Stimulated activated CD8-positive, alpha-beta memory T cell treated with anti-CD3 and anti-CD28 coated beads, Interleukin-15, amount 100 ng/mL, for 1 hour (primary cell): ENCODE measurements at places on chromosomes 11 and 22.

- no peak for DNase-seq
These were observed 92.0 kb downstream of the LARGE1 start for GRCh38 chr22:33828302-33828701.

DNA sequence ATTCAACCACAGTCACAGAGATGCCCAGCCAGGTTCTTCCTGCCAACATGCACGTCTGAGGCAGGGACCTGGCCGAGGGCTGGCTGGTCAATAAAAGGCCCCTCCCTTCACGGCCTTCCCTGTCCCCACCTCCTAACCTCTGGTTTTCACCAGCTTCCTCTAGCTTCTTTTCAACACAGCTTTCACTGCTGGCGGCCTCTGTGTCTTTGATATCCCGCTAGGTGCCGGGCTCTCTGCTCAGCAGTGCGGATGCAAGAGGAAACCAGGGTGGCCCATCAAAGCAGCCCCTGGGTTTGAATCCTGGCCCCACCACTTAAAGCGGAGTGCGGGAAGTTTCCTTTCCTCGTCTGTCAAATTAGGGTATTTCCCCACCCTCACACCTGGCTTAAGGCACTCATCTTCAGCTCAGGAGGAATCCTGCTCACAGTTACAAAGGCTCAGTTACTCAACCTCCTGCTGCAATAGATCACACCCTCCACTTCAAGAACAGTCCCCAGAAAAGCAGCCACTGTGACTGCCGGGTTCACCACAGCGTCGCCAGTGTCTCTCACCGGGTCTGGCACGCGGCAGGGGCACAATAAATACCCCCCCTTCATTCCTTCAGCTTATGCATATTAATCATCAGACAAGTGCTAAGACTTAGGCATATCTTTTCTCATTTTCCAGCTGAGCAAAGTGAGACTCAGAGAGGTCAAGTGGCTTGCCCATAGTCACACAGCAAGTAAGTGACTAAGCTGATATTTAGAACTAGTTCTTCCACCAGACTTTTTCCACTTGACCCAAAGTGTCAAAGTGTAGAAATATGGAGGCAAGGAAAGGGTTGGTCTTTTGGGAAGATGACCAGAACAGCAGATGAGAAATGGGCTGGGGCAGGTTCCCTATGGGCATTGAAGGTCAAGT, 45.7 kb downstream of the TXN2 start:
- peak; percentile 37 for DNase-seq

- no peak for DNase-seq
These were observed 15.4 kb upstream of the ST14 start for GRCh38 chr11:130144141-130144540.

DNA sequence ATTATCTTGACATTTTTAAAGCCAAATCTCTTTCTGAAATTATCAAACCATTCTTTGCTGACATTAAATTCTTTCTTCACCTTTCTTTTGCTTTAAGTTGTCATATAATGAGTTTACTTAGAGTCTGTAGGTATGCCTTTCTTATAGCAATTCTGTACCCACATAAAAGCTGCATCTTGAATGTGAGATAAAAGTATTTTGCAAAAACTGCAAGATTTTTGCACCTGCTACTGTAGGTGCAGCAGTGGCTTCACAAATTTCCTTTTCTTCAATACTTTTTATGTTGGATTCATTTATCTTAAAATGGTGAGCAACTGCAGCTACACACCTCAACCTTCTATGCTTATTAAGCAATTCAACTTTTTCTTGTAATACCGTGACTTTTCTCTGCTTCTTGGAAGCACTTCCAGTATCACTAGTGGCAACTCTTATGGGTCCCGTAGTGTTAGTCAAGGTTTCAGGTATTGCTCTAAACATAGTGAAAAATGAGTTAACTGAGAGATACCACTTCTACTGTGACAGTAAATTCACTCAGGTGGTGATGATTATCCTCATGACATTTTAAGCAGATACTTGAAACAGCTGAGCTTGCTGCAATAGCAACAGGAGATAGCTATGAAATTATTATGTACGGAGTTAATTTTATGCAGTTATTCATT, 18.8 kb downstream of the ZFP91 start:
- no peak for DNase-seq

- DNase-seq, result no peak
These were observed 1.6 kb downstream of the RNASEH2C start for GRCh38 chr11:65718964-65719492.

GRCh38 chr22:45603619-45604018, 68.0 kb upstream of the ATXN10 start:
- no peak for DNase-seq

DNA sequence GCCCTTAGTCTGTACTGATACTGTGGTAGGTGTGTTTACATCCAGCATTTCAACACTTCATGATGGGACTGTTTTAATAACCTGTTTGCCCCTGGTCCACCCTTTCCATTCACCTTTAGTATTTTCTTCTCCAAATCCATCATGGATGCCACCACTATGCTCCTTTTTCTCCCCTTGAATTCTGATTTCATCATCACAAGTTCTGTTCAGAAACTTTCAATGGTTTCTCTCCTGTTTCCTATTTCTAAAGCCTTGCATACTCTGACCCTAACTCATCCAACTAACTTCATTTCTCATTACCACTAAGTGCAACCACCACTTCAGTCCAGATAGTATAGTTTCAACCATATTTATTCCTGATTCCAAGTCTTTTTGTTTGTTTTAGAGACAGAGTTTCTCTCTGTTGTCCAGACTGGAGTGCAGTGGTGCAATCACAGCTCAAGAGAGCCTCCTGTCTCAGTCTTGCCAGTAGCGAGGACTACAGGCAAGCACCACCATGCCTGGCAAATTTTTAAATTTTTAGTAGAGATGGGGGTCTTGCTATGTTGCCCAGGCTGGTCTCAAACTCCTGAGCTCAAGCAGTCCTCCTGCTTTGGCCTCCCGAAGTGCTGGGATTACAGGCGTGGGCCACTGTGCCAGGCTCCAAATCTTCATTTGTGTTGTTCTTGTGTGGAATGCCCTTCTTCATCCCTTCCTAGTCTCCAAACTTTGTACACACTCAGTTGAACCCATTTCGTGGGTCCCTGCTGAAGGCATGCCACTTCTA, 1.2 kb upstream of the LIN7C start:
- no peak for DNase-seq

GRCh38 chr11:68641880-68642279, 42.5 kb upstream of the GAL start:
- no peak for DNase-seq

DNA sequence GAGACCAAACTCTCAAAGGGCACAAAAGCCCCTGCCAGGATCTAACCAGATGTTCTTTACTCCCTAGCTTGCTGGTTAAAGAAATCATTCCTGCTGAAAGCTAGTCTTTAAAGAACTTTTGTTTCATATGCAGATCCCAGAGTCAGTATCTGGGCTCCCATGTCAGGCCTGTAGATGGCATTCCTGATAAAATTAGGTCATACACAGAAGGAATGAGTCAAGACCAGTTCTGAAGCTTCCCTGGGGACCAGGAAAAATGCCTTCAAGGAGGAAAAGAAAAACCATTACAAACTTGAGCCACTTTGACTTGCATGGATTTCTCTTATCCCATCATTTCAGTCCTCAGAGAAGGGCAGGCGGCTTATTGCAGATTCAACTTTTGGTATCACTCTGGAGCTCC, 5.9 kb downstream of the DBX1 start:
- DNase-seq, result no peak

DNA sequence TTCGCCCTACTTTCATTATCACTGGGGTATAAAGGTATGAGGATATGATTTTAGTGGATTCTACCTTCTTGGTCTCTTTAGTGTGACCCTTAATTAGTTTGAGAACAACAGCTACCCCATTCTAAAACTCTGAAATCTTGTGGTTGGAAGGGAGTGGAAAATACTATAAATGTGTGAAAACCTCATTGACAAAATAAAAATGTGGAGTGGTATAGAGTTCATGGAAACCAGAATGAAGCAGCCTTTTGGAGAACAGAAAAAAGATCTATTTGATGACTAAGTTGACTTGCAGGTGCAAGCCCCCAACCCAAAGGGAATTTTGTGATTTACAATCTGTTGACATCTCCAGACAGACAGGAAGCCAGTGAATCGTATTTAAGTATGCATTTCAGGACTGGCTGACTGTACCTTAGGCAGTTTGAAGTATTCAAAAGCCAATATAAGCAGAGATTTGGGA, 75.8 kb downstream of the GAS2 start:
- no peak for DNase-seq

DNA sequence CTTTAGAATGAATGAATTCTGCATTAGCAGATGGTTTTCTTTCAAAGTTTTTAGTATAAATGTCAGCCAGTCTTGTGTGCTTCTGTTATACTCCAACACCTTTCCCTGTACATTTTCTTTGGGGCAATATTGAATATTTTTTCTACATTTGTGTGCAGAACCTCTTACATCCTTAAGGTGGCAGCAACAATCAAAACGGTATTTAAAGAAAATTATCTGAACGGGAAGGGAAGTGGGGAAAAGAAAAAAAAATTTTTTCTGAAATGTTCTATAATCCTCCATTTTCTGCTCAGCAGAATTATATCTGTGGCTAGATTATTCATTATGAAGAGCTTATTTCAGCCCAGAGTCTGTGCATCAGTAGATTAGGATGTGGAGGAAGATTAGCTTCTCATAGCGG, 347.3 kb upstream of the RAG2 start:
- no peak for DNase-seq

DNA sequence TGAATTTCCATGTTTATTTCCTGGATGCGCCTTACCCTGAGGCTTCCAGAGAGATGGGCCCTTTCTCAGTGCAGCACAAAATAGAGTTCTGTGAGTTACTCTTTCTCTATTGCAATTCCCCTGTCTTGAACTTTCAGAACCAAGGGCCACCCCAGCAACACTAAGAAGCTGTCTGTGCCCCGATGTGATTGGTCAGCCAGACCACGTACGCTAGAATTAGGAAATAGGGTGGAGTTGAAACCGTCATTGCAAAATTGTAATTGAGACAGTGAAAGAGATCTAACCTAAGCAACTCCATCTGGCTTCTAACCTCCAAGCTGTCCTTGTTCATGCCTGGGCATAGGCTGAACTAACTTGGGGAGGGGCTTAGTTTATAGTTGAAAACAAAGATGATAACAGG, 981.3 kb downstream of the OPCML start:
- DNase-seq, result no peak

- peak; percentile 50 for DNase-seq
These were observed 24.4 kb downstream of the SREBF2 start for GRCh38 chr22:41857155-41857859.

GRCh38 chr11:35980686-35981390, 37.0 kb downstream of the LDLRAD3 start:
- no peak for DNase-seq

DNA sequence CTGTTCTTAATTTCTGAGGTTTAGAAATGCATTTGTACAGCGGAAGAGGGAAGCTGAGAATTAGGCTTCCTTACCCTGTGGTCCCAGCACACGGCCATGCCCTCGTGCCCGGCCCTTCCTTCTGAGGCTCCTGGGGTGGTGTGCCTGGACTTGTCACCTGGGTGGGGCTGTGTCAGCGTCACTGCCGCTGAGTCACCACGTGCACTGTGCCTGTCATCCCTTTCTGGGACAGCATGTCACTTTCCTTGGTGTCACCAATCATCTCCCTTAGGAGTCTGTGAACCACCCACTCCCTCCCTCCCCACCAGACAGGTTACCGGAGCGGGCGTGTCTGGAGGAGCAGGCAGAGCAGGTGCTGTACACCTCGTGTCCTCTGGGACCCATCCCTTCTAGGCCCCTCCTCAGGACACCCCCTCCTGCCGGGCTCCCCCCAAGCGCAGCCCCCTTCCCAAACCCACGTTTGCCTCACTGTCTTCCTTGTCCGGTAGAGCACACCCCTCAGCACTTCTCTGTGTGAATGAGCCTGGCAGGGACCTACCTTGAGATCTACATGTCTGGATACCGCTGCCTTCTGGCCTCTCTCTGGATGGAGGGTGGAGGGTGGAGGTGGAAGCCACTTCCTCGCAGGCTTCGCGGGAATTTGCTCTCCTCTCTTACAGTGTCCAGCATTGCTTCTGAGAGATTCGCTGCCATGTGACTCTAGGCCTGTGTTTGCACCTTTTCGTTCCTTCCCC, 367.6 kb downstream of the TBC1D22A start:
- no peak for DNase-seq

- DNase-seq, result no peak
These were observed 44.2 kb downstream of the DSCAML1 start for GRCh38 chr11:117752721-117753237.

DNA sequence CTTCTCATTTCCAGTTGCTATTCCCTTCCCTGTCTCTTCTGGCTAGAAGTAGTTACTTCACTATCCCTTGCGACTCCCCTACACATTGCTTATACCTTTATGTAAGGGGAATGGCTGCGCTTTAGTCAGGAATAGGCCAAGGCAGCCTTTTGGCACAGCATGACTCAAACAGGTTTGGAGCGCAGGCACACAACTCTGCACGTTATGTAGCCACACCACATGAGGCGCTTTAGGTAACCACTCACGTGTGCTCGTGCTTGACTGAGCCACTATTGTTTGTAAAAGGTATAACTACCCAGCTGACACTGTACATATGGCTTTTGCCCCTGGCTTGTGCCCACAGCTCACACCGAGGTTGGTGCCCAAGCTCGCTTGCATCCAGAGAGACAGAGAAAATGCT, 46.7 kb upstream of the LIPT2 start:
- DNase-seq, result no peak

GRCh38 chr11:66151273-66151672, 81.2 kb downstream of the PACS1 start:
- no peak for DNase-seq

DNA sequence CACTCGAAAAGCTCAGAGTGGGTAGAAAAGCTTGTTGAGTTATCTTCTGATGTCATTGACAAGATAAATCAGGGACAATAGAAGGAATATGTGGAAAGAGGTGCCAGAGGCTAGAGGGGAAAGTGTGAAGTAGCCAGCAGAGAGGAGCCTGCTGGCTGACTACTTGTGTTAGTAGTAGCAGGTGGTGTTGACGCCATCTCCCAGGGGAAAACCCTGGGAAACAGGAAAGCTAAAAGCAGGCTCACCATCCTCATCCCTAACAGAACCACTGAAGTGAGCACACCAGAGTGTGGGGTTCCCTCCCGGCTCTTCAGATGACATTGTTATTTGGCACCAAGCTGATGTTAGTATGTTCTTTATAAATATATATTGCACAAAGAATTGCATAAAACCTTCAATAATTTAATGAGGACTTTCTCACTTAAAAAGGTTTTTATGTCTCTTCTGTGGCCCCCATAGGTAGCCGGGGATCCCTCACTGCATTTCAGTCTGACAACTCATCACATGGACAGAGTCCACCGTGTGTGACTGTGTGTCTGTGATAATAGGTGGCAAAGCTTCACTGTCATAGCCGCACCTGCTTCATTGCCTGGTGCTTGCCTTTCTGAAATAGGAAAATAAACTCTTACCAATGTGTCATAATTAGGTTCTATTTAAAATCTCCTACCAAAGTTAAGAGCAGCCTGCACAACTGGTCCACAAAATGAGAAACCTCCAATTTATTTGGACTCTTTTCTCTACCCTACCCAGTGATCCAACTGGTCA, 63.2 kb upstream of the TOP3B start:
- DNase-seq, result no peak
